ENCODE measurements at places on chromosomes 3 and 15. TPM values are rescaled to one million over a fixed set of nuclear protein-coding genes. Genes with fewer than 3 reads are reported as not detected.

IL17RB gene
- not detected for total RNA-seq

DNA sequence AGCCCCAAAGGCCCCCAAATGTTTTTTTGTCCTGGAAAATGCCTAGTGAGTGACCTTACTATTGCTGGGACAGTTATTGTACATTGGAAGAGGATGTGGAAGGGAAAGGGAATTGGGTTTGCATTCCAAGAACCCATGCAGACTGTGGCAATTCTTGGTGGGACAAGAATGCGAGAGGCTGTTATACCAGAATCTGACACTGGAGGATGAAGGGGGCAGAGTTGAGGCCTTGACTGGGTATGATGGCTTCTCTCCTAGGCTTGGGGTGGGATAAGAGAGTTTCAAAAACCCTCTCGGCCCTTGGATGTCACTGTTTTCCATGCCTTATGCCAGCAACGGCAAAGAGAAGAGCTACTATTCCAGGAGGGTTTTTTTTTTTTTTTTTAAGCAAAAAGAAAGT lies 25.3 kb downstream of the IL16 start:
- DNase-seq, result no peak

GRCh38 chr15:81113204-81113657 lies 20.8 kb upstream of the CFAP161 start:
- DNase-seq, result no peak

DNA sequence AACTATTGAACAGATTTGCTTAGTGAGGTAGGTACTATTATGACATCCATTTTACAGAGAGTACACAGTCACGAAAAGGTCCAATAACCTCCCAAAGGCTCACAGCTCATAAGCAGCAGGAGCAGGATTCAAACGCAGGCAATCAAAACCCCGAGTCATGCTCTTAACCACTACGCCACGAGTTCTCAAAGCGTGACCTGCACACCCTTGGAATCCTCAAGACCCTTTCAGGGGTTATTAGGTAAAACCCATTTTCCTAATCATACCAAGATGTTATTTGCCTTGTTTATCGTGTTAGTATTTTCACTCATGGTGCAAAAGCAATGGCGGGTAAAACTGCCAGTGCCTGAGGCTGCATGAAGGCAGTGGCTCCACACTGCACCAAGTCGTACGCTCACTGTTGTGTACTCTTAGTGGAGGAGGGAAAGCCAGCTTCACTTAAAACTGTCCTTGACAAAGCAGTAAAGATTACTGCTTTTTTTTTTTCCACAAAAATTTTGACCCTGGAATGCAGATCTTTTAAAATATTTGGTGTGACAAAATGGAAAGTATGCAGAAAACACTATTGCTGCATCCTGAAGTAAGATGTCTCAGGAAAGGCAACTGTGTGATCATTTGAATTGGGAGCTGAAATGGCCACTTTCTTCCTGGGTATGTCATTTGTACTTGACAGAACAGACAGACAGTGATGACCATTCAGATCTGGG lies 96.1 kb downstream of the IGF2BP2 start:
- no peak for DNase-seq

GRCh38 chr3:27485866-27486265 lies 1.7 kb upstream of the SLC4A7 start:
- no peak for DNase-seq

GRCh38 chr15:63462088-63462487 lies 42.3 kb upstream of the USP3 start:
- DNase-seq, result no peak

- DNase-seq, result no peak
Observed at GRCh38 chr3:44284949-44285348, 43.3 kb downstream of the TOPAZ1 start.

DNA sequence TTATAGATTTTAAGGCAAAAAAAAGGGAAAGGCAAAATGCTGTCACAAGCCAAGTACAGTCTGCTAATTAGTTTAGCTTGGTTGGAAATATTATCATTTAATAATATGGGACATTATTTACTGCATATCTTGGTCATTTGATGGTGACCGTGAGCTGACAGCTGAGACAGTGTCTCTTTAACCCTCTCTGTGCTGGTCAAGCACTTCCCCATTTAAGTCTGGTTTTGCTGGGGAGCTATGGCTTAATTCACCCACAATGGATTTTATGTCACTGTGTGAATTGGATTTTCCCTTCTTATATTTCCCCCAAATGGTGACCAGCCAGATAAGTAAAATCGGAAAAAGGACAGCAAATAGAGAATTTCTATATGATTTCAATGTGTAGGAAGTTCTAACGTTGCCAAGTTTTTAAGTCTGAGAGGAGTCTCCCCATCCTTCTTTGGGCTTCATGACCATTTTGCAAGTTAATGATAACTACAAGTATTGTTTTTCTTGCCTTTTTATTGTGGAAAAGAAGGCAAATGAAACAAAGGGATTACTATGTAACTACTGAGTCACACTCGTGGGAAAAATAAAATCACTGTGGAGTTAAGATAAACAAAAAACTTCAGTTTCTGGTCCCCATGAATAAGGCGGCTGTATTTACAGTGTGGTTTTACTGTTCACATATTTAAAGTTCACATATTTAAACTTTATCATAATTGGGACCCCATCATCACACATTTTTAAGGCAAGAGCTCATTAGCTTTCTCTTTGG lies 373.5 kb downstream of the NR2F2 start:
- DNase-seq, result no peak

GRCh38 chr3:107767897-107768605 lies 245.3 kb downstream of the BBX start:
- DNase-seq, result peak; percentile 37

- DNase-seq, result peak; percentile 53
Observed at GRCh38 chr3:37768107-37768809, 93.4 kb upstream of the CTDSPL start.

ARPP19 gene
- 186 TPM for total RNA-seq

DNA sequence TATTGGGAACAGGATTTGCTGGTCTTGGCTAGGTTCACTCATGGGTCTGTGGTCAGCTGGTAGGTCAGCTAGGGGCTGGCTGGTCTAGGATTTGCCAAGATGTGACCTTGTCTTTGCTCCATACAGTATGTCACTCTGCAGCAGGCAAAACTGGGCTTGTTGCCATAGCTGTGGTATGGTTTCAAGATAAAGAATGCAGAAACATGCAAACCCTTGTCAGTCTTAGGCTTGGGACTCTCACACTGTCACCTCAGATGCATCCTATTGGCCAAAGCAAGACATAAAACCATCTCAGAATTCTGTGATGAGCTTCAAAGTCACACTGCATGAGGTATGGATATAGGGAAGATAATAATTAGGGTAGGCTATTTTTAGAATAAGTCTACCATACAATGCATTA lies 66.6 kb upstream of the TBC1D5 start:
- peak; percentile 6 for DNase-seq
